ENCODE measurements at places on chromosomes 2 and 18.

DNA sequence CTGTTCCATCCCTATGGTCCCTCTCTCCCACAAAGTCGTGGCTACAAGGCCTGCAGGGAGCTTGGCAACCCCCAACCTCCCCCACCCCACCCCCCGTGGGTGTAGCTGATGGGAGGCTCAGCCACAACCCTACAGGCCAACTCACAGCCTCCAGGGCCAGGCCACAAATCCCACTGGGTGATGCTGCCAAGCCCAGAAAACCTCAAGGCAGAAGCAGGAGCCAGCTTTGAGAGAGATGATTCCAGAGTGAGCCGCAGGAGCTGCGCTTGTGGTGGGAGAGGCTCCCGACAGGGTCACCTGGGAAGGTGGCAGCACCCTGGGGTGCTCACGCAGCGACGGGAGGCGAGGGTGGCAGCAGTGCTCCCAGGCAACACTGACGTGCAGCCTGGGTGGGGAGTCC is 44.8 kb downstream of the ADCY3 start:
- DNase-seq, result peak; percentile 63

DNA sequence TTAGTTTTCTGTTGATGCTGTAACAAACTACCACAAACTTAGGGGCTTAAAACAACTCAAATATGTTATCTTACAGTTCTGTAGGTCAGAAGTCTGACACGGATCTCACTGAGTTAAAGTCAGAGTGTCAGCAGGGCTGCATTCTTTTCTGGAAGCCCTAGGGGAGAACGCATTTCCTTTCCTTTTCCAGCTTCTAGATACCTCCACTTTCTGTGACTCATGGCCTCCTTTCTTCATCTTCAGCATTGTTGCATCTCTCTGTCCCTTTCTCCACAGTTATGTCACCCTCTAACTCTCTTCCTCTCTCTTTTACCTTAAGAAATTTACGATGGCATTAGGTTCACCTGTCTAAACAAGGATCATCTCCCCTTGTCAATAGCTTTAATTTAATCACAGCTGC is 13.3 kb upstream of the PPP4R1 start:
- peak; percentile 23 for DNase-seq

- DNase-seq, result no peak
Measured at GRCh38 chr2:223197046-223197445, 145.1 kb downstream of the KCNE4 start.

GRCh38 chr2:122003196-122003940 is 247.9 kb downstream of the TSN start:
- DNase-seq, result no peak

DNA sequence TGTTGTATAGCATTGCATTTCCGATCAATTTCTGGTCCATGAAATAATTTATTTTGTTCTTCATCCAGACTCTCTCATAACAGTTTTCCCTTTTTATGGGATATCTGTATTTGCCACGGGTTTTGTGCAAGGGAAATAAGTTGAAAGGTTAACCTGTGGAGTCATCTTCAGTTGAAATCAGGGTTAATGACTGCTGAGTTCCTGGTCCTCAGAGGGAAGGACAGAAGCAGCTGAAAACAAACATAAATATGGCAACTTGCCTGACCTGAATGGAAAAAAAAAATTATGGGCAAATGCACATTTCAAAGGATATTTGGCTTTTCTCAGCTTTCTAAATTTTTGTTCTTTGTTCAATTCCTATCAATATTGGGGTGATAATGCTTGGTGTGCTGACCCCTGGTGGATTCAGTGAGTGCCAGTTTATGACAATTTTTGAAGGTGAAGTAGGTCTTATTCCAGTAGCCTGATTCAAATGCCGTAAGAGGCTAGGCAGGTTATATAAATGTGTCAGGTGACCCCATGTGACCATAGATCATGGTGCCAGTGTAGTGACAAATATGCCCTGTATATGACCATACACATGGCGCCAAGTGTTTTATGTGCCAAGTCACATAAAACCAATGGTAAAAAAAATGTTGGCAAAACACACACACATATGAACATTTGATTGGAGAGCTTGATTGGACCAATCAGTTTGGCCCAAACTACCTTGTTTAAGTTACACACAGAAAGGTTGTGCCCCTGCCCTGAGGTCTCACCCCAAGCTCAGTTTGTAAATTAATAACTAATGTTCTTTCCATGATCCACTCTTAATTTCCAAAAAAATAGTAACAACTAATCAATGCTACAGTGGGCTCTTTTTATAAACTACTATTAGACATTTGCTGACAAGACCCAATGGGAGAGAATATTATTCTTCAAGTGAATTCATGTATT is 47.6 kb upstream of the FAM124B start:
- peak; percentile 47 for DNase-seq

GRCh38 chr2:172643142-172643541 is 87.3 kb downstream of the PDK1 start:
- DNase-seq, result peak; percentile 27

DNA sequence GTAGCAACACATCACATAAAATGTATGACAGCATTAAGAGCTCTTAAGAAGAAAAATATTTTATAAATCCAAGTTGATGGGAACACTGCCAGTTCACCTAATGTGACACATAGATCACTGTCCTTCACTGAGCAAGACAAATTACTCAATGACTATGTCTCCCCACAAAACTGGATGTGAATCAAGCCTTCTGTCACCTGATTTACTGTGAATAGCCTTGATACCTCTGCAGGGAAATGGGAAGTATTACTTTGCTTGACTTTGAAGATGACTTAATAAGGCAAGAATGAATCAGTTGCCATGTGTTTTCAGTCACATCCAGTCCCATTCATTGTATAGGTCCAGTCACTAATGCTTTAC is 94.6 kb downstream of the NYAP2 start:
- DNase-seq, result no peak

GRCh38 chr18:77647472-77647871 is 397.8 kb downstream of the GALR1 start:
- DNase-seq, result no peak

GRCh38 chr18:13176847-13177246 is 41.7 kb upstream of the LDLRAD4 start:
- no peak for DNase-seq

- DNase-seq, result no peak
Measured at GRCh38 chr2:152537081-152537651, 180.1 kb downstream of the PRPF40A start.

DNA sequence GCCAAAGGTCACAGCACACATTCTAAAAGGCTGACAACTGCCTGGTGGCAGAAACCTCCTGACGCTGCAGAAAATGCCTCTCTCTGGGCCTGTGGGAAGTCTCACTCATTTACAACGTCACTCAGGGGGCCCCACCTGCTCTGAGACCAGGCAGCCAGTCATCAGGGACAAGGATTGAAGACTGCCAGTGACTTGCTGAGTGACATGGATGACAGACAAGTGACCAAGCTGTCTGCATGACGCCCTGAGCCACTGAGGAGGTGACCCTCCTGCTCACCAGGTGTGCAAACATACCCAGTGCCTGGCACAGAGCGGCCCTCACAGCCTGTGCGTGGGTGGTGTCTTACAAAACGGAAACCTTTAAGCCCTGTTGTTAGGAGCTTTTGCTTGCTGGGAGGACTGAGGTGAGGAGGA is 392.4 kb downstream of the TNS1 start:
- no peak for DNase-seq

GRCh38 chr2:65382776-65383357 is 49.5 kb downstream of the SPRED2 start:
- DNase-seq, result peak; percentile 86

DNA sequence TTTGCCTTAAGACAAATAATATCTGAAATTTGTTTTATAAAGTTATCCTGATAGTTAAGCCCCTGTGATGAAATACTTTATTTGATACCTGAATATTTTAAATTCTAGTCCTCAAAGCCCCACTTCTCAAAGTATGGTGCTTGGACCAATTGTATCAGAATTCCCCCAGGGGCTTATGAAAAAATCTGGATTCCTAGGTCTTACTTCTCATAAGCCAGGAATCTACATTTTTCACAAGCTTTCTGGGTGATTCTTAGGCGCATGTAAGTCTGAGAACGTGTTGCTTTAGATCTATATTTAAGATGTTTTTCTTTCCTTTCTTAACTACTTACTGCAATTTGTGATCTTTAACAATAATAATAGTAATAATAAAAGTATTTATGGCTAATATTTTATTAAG is 53.1 kb downstream of the MYO1B start:
- no peak for DNase-seq

DNA sequence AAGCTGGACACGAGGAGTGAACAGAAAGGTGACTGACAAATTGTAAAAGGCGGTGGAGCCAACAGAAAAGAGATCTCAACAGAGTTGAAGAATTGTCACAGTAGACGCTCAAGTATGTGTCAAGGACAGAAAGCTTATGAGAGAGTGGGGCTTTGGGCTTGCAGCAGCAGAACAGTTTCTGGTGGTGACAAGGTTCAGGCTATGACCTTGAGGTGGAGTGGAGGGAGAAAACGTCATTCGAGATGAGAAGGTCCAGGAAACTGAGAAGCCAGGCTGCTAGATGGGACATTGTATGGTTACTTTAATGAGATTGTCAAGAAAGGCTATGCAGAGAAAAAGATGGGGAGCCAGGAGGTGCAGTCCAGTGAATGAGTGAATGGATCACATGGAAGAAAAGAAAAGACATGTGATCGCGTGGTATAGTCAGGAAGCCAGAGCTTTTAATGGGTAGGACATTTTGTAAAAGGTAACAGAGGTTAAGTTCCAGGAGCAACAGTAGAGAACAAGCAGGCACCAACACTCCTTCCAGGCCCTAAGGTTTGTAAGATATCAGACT is 91.1 kb upstream of the EPC2 start:
- no peak for DNase-seq

GRCh38 chr2:44191739-44192138 is 23.1 kb downstream of the PPM1B start:
- DNase-seq, result no peak

- no peak for DNase-seq
Measured at GRCh38 chr18:1906421-1906820, 664.9 kb downstream of the METTL4 start.

Measured in AG20443 (cell line).